Brain (organoid and tissue), 16 donors: ENCODE measurements at places on chromosomes 2 and 18. TPM values are rescaled to one million over a fixed set of nuclear protein-coding genes. Genes with fewer than 3 reads are reported as not detected.

GRCh38 chr2:45229411-45229810, 220.2 kb upstream of the SIX2 start:
- DNase-seq = no peak

The CAPN13 gene
- polyA plus RNA-seq = 1.7 TPM

The FAM117B gene
- 6.8 TPM for polyA plus RNA-seq

DNA sequence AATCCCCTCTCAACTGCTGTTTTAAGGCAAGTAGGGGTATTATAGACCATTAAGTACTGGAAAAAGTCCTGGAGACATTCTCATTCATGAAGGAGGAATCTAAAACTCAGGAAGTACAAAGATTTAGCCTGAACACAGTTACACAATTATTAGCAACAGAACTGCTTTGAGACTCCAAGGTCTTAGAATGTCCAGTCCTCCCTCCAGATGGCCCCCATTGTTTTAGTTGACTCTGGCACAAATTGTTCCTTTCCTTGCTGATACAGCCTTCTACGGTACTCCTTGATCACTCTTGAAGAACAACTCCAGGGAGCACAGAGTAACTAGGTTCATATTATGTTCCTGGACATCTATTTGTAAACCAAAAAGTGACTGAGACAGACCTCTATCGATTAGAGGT, 210.1 kb upstream of the RND3 start:
- DNase-seq = no peak

The ELOA2 gene
- not detected for polyA plus RNA-seq

DNA sequence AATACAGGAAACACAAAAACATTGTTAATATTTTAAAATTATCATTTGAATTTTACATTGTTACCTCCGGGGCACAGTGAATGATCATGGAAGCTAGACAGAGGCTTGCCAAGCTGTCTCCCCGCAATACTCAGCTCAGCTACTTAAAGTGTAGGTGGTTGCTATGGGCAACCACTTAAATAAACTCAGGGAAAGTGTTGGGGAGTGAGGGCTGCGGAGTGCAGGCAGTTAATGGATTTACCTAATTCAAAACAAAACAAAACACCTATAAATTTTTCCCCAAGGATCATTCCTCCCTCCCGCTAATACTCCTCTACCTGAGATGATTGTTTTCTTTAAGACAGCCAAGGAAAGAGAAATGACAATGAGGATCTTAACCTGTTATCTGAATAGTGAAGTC, 349.5 kb downstream of the TGIF1 start:
- DNase-seq = peak; percentile 77

The PGAP1 gene
- 3.6 TPM for polyA plus RNA-seq

DNA sequence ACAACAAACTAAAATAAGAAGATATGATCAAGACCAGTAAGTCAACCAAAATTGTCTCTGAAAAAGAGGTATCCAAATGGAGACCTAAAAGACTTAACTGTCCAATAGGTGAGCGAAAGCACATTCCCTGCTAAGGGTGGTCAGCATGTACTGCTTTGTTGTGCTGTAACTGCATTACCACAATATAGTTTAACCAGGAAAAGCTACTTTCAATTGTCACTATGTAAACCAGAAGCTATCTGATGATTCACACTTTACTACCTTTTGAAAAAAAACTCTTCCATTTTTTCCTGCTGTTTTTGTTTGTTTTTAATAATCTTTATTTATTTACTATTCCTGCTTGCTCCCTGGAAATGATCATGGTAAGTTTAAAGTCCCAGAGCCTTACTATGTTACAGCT, 36.1 kb downstream of the ASXL2 start:
- DNase-seq = no peak

DNA sequence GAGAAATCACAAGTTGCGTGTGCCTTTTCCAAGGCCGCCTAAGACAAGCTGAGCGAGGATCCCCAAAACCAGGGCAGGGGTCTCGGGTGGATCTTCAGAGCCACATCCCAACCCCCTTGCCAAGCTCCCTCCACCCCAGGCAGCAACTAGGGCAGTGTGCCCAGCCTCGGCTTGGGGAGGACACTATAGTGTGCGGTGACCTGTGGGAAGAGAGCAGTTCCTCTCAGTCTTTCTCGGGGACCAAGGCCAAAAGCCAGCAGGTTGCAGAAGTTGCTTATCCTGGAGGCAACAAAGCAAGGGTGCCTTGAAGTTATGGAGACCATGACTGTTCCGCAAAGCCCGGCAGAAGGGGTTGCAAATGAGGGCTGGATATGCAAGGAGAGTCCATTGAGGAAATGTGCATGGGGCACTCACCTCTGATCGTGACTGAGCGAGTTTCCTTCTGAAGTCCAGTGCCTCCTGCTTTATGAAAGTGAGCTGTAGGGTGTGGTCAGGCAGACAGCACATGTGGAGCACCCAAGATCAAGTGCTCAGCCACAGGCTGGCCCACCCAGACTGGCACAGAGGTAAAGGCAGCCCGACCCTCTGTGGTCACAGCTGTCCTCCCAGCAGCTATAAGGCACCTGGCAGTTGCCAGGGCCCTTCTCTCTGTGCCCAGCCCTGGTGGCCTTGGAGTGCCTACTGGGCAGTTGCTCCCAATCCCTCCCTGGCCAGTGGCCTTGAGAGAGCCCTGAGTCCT, 260.5 kb downstream of the ATAD2B start:
- DNase-seq = no peak

GRCh38 chr2:119367472-119368099, 809 bp downstream of the DBI start:
- peak; percentile 56 for DNase-seq

The SERPINB10 gene
- not detected for polyA plus RNA-seq

DNA sequence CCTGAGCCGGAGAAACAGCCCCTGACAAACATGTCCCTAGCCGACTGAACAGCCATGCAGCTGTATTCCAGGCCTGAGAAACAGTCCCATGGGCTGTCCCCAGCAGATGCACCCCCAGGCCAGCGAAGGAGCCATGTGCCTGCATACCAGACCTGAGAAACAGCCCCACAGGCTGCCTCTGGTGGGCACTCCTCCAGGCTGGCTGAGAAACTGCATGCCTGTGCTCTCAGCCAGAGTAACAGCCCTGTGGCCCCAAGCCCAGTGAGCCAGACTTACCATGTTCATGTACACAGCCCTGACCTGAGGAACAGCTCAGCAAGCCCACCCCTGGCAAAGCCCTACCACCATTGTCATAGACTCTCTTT, 24.8 kb downstream of the BOLL start:
- no peak for DNase-seq

DNA sequence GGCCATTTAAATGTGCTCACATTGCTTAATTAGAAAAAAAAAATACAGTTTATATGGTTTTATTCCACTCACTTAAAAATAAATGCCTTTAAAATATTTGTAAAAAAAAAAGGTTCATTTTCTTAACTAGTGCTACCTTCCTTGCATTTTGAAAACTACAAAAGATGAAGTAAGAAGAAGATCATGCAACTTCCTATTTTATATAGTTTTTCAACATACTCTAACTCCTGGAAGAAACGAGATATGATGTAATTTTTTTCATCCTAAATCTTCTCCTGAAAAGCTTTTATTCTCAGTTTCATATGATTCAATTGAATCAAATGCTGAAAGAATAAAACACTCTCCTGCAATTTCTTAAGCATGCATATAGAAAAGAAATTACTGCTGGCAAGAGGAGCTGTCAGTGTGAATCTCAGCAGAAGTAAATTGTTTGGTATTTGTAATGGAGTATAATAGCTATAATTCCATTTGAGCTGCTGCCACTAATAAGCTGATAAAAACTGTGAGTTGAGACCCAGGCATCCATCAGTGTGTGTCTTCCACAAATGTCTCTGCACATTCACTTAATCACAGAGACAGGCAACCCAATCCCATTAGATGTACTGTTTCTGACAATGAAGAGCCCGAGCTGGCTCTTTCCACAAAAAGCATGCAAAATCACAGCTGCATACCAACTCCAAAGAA, 3.7 kb downstream of the FTCDNL1 start:
- peak; percentile 18 for DNase-seq

DNA sequence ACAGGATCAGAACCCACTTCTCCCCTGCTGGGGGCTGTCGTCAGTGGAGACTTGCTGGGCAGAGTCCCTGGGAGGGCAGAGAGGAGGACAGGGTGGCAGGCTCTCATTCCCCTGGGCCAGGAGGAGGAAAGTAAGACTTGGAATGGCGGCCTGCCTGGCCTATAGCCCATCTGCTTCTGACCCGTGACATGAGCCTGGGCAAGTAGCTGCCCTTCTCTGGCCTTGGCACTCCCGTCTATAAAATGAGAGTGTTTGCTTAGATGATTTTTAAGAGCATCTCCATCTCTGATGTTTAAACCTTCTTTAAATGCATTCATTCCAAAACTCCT, 173.0 kb downstream of the DDX1 start:
- no peak for DNase-seq
